ENCODE measurements at places on chromosomes 5 and 9. TPM values are rescaled to one million over a fixed set of nuclear protein-coding genes. Genes with fewer than 3 reads are reported as not detected.

Gene HMMR
- total RNA-seq = 0.84 TPM

Gene FXN
- 9.9 TPM for total RNA-seq

Gene UBE2QL1
- 0.13 TPM for total RNA-seq

Gene SPATA31E1
- not detected for total RNA-seq

Gene NOXA1
- total RNA-seq = 6.6 TPM

Gene TMEM174
- total RNA-seq = not detected

Gene INSL4
- total RNA-seq = not detected

Gene C9orf40
- total RNA-seq = 2.3 TPM

Gene WNK2
- total RNA-seq = 53.5 TPM

Gene TSLP
- total RNA-seq = not detected

Gene NKD2
- total RNA-seq = 4.7 TPM

Gene FOXD4L3
- not detected for total RNA-seq

Gene MAMDC4
- 13.3 TPM for total RNA-seq

Gene IL33
- 5.7 TPM for total RNA-seq

Gene ESM1
- total RNA-seq = 0.73 TPM

Gene TMEM252
- not detected for total RNA-seq

Gene SAXO1
- total RNA-seq = 0.08 TPM

Gene STK32A
- total RNA-seq = 3.5 TPM

All from pancreas (tissue), 10 donors.